ENCODE measurements at places on chromosomes 5 and 9. TPM values are rescaled to one million over a fixed set of nuclear protein-coding genes. Genes with fewer than 3 reads are reported as not detected.

- peak overlapping the region; percentile 94 for H3K27ac ChIP-seq
- peak overlapping the region; percentile 86 for H3K4me3 ChIP-seq
- no peaks in the 10 kb centered on the region for H3K27me3 ChIP-seq
- peaks cover 52% of the 10 kb centered on the region for H3K4me1 ChIP-seq
- no peak for DNase-seq
- no peaks in the 10 kb centered on the region for H3K36me3 ChIP-seq
Observed at GRCh38 chr5:180810959-180811622, 8.5 kb upstream of the MGAT1 start.

- no peak overlapping the region for H3K27ac ChIP-seq
- no peak overlapping the region for H3K4me3 ChIP-seq
- no peaks in the 10 kb centered on the region for H3K4me1 ChIP-seq
Observed at GRCh38 chr5:118228489-118228888, 759.9 kb downstream of the DTWD2 start.

DNA sequence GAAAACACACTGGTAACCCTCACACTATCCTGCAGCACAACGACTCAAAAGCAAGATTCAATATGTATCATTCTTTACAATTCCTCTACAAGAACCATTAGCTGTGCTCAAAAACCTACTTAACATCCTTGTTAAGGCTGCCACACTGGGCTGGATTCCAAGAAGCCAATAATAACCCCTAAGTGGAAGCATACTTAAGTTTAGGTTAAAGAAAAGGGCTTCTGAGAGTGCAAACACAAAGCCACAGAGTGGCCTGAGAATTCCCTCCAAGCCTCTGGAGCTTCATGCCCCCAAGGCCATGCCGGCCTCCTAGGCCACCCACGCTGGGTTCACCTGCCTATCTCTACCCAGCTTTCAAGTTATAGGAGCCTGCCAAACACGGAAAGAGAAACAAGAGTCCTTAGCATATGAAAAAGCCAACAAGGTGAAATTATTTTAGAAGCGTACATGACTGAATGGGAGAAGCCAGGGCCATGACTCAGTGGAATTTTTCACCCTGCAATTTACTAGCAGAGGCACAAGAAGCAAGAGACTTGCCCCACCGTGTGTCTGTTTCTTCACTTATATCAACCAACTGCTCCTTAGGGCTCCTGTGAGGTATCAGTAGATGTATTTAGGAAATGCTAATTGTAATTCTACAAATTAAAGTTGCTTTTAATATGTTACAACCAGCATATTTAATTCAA is 293.0 kb downstream of the SPOCK1 start:
- no peak overlapping the region for H3K4me3 ChIP-seq
- DNase-seq = no peak
- no peaks in the 10 kb centered on the region for H3K36me3 ChIP-seq
- H3K4me1 ChIP-seq = peaks cover 3% of the 10 kb centered on the region
- no peaks in the 10 kb centered on the region for H3K27me3 ChIP-seq

DNA sequence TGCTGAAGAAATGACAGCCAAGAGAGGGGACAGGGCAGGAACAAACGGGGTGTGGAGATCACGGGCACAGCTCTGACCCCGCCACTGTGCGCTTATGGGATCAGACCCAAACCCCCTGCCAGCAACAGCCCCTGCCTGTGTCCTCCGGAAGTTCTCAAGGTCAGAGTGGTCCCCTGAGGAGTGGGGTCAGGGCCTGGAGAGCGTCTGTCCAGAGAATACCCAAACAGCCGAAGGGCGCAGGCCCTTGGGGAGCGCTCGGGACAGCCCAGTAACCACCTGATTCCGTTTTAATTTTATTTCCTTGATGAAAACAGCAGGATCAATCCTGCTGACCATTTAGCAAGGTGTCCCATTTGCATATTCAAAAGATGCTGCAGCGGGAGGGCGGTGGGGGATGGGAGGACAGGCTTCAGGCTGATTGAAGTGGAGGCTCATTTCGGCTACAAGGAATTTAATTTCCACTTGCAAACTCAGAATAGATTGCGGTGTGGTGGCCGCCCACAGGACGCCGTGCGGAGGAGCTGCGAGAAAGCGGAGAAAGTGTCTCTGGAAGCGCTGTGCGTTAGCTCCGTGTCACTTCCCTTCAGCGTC is 32.6 kb upstream of the TMEM250 start:
- peak; percentile 59 for DNase-seq
- peaks cover 12% of the 10 kb centered on the region for H3K4me1 ChIP-seq
- no peaks in the 10 kb centered on the region for H3K36me3 ChIP-seq
- H3K27ac ChIP-seq = no peak overlapping the region
- peaks cover 11% of the 10 kb centered on the region for H3K27me3 ChIP-seq

Gene GPR151
- not detected for total RNA-seq

DNA sequence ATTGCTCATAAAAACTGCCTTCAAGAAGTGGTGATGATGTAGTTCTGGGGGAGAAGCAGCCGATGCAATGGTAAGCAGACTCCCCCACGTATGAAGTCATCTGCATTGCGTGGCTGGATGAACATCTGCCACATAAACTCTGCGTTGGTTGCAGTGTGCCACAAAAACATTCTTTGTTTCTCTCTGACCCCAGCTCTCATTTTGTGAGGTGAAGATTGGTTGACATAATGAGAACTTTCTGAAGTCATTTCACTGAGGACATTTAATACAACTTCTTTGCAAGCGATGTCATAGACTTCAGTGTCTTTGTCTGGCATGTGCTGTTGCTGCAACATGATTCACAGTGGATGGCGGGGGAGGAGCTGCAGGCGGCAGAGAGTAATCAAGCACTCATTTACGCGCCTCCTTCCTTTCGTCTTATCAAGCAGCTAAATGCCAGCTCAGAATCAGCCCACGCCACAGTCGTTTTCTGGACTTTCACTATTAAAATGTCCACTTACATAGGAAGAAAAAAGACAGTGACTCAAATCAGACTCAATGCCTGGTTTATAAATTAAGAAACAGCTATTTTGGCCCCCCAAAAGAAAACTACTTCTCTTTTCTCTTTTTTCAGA is 91.5 kb upstream of the NFIL3 start:
- peaks cover 5% of the 10 kb centered on the region for H3K4me1 ChIP-seq
- peak overlapping the region; percentile 29 for H3K27ac ChIP-seq
- H3K4me3 ChIP-seq = no peak overlapping the region
- H3K27me3 ChIP-seq = peaks cover 5% of the 10 kb centered on the region

DNA sequence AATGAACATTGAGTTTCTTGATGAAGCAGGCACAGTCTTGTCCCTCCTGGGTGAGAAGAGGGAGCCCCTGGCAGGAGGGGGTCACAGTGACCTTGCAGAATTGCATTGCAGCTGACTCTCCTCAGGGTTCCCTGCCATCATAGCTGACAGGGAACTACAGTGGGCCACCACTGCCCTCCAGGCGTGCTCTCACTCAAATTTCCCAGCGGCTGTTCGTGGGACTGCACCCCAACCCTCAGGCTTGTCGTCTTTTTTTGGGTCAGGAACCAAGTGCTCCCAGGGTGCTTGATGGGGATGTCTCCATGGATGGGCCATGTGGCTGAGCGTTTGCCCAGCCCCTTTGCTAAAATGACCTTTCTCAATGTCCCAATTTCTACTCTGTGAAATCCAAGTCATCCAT is 215.8 kb downstream of the MELK start:
- peak; percentile 44 for DNase-seq
- peaks cover 4% of the 10 kb centered on the region for H3K36me3 ChIP-seq
- no peak overlapping the region for H3K4me3 ChIP-seq
- H3K27me3 ChIP-seq = peaks cover 5% of the 10 kb centered on the region
- no peak overlapping the region for H3K27ac ChIP-seq

Gene HTR4
- not detected for total RNA-seq

DNA sequence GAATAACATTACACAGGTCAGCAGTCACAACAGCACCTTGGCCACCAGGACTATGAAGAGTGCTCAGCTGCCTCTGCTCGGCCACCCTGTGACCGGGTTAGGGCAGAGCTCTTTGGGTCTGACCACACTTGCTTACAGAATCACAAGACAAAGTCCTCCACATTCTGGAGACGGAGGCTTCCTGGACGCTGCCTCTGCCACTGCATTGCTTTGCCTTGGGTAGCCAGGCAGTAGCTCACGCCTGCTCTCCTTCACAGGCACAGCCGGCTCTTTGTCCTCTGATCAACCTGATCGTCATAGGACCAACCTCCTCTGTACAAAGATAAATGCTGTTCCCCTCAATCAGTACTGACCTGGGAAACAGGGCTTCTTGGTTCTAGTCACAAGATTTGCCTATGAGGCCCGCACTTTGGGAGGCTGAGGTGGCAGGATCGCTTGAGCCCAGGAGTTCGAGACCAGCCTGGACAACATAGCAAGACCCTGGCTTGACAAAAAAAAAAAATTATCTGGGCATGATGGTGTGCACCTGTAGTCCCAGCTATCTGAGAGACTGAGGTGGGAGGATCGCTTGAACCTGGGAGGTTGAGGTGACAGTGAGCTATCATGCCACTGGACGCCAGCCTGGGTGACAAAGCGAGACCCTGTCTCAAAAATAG is 128.4 kb upstream of the IER5L start:
- no peak overlapping the region for H3K27ac ChIP-seq
- peaks cover 5% of the 10 kb centered on the region for H3K27me3 ChIP-seq
- no peaks in the 10 kb centered on the region for H3K4me1 ChIP-seq
- no peak overlapping the region for H3K4me3 ChIP-seq

- DNase-seq = no peak
- no peak overlapping the region for H3K27ac ChIP-seq
Observed at GRCh38 chr5:3194271-3194670, 401.4 kb upstream of the IRX1 start.

Gene SHROOM1
- 5.1 TPM for total RNA-seq

Gene KCTD16
- 16.9 TPM for total RNA-seq

DNA sequence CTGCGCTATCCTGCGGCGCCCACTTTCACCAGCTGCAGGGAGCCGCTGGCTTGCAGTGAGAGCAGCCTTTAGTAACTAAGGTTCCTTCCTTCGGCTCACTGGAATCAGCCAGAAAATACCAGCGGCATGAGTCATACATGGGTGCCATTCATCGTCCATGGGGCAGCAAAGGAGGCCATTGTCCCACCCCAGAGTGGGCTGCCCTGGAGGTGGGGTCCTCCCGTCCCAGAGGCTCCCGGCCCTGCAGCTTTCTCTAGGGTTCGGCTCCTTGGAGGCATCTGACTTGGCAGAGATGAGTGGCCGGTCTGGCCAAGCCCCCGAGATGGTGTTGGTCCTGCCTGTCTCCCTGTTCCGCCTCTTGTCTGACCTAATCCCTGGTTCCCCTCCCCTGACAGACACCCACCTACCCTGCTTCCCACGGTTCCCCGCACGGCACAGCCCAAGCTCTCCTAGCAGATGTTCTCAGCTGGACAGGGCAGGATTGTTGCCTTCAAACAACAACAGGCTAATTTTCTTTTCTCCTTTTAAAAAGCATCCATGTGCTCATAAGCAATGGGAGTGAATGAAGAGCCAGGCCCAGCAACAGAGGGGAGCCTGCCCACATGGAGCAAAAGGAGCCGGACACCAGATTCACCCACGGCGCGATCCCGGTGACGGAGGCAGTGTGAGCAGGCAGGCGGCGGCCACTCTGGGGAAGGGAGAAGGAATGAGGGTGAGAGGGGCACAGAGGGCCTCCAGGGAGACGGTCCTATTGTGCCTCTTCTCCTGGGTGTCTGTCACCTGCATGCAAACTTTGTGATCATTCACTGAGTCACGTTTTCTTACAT is 97.0 kb upstream of the COL5A1 start:
- H3K4me1 ChIP-seq = peaks cover 37% of the 10 kb centered on the region
- H3K36me3 ChIP-seq = peaks cover 5% of the 10 kb centered on the region
- DNase-seq = no peak
- H3K27ac ChIP-seq = no peak overlapping the region

GRCh38 chr5:5298068-5298633 is 124.3 kb upstream of the ICE1 start:
- no peak overlapping the region for H3K4me3 ChIP-seq
- H3K36me3 ChIP-seq = peaks cover 14% of the 10 kb centered on the region
- peaks cover 3% of the 10 kb centered on the region for H3K27me3 ChIP-seq

Measured in glutamatergic neuron (in vitro differentiated cells).